ENCODE measurements at places on chromosomes 5 and 9. TPM values are rescaled to one million over a fixed set of nuclear protein-coding genes. Genes with fewer than 3 reads are reported as not detected.
A peak's percentile ranks its signal among the peaks of the same experiment; 100 is the strongest.

Gene LCN9
- total RNA-seq, result not detected

Gene INVS
- 18.4 TPM for total RNA-seq

DNA sequence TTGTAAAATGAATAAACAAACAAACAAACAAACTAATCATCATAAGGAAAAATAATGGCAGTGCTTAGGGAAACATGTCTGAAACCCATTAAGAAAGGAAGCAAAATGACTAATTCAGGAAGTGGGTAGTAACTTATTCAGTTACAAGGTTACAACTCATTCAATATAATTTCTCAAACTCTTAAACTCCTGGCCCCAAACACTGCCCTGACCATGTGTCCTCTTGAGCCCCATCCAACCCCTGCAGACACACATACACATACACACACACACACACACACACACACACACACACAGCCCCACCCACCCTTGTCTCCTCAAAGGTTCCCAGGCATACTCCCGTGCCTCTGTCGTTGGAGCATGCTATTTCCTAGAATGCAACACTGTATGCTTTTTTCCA lies 193.9 kb downstream of the SEC61B start:
- H3K27ac ChIP-seq, result no peak overlapping the region
- H3K36me3 ChIP-seq, result no peaks in the 10 kb centered on the region
- no peak for DNase-seq
- no peaks in the 10 kb centered on the region for H3K27me3 ChIP-seq
- no peak overlapping the region for H3K4me3 ChIP-seq
- H3K4me1 ChIP-seq, result peaks cover 12% of the 10 kb centered on the region

- DNase-seq, result peak; percentile 41
- H3K36me3 ChIP-seq, result peaks cover 96% of the 10 kb centered on the region
- H3K27me3 ChIP-seq, result no peaks in the 10 kb centered on the region
- H3K4me3 ChIP-seq, result no peak overlapping the region
- no peak overlapping the region for H3K27ac ChIP-seq
Observed at GRCh38 chr5:134143944-134144941, 29.8 kb downstream of the TCF7 start.

Gene AGXT2
- not detected for total RNA-seq

Gene OR1J2
- not detected for total RNA-seq

GRCh38 chr9:34500623-34501267 lies 22.0 kb downstream of the ENHO start:
- no peaks in the 10 kb centered on the region for H3K36me3 ChIP-seq
- H3K27me3 ChIP-seq, result no peaks in the 10 kb centered on the region
- H3K4me1 ChIP-seq, result no peaks in the 10 kb centered on the region
- DNase-seq, result peak; percentile 16

DNA sequence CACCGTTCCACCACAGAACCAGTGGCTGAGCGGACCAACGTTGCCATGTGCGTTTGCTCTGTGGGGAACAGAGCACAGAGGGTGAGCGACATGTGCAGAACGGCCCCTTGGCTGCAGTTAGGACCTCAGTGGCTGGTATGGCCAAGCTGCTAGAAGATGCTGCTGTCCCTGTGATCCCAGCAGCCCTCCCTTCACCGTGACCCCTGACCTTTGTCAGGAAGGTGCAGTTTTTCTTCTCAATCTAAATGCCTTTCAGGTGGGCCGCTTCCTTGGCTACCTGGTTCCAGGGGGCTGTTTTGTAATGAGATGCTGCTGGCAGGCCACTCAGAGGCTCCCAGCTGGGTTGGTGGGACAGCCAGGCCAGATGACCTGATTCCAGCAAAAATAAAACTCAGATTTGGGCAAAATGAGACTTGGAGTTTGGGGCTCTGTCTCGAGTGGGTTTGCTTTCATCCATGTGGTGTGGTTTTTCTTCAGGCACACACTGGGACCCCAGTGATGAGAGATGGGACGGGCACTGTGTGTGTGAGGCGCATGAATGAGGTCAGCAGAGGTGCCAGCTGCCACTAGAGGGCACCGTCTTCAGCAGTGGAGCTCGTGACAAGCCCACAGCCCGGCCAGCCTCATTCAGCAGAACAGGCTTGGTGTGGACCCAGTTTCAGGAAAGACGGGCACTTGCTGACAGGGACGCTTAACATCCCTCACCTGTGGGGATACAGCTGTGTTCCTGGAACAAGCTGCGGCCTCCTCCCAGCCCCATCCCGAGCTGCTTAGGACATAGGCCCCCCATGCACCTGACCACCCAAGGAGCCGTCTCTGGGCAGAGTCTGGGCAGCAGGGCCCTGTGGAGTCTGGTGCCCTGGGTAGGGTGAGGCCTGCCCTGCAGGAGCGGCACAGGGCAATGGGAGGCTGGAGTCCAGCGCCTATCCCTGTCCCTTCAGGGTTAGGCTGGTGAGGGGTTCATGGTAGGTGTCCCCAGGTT lies 4.1 kb downstream of the MRPS2 start:
- H3K27me3 ChIP-seq, result no peaks in the 10 kb centered on the region
- peaks cover 16% of the 10 kb centered on the region for H3K4me1 ChIP-seq
- no peak overlapping the region for H3K27ac ChIP-seq
- peak; percentile 26 for DNase-seq
- H3K4me3 ChIP-seq, result no peak overlapping the region
- H3K36me3 ChIP-seq, result peaks cover 48% of the 10 kb centered on the region

Gene GLRA1
- not detected for total RNA-seq

- H3K4me1 ChIP-seq, result peaks cover 6% of the 10 kb centered on the region
- H3K27ac ChIP-seq, result no peak overlapping the region
- no peaks in the 10 kb centered on the region for H3K36me3 ChIP-seq
- no peak overlapping the region for H3K4me3 ChIP-seq
Observed at GRCh38 chr9:90956026-90956810, 154.6 kb downstream of the SYK start.

Gene PROB1
- total RNA-seq, result 0.58 TPM

Gene ESM1
- total RNA-seq, result 1.8 TPM

DNA sequence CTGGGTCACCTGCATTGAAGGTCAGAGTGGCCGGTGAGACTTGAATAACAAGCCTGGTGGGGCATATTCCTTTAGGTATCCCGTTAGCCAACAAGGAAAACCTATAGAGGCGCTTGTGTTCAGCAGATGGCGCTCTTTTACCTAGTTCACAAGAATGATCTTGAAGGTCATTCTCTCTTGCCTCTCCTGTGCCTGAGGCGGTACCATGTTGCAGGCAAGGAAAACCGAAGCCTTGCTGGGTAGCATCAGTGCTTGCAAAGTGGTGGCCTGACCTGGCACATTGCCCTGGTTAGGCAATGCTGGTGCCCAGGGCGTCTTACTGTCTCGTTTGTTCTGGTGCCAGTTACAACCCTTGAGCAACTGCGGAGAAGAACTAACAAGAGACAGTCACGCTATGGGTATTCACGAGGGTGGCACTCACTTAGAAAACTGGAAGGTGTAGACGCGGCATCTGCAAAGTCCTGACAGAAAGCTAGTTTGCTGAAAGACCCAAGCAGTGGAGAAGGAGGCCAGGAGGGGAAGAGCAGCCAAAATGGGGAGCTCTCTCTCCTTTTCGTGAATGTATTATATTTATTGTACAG lies 56.7 kb downstream of the AOPEP start:
- DNase-seq, result peak; percentile 77
- peak overlapping the region; percentile 93 for H3K27ac ChIP-seq
- H3K4me3 ChIP-seq, result no peak overlapping the region
- peaks cover 30% of the 10 kb centered on the region for H3K4me1 ChIP-seq
- no peaks in the 10 kb centered on the region for H3K36me3 ChIP-seq

Gene TTC1
- total RNA-seq, result 97.9 TPM

DNA sequence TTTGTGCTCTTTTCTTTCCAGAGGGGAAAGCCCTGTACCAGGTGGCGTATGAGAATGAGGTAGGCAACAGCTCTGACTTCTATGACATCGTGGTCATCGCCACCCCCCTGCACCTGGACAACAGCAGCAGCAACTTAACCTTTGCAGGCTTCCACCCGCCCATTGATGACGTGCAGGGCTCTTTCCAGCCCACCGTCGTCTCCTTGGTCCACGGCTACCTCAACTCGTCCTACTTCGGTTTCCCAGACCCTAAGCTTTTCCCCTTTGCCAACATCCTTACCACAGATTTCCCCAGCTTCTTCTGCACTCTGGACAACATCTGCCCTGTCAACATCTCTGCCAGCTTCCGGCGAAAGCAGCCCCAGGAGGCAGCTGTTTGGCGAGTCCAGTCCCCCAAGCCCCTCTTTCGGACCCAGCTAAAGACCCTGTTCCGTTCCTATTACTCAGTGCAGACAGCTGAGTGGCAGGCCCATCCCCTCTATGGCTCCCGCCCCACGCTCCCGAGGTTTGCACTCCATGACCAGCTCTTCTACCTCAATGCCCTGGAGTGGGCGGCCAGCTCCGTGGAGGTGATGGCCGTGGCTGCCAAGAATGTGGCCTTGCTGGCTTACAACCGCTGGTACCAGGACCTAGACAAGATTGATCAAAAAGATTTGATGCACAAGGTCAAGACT lies 10.3 kb downstream of the PCYOX1L start:
- DNase-seq, result no peak
- H3K4me1 ChIP-seq, result peaks cover 25% of the 10 kb centered on the region
- H3K36me3 ChIP-seq, result no peaks in the 10 kb centered on the region
- H3K4me3 ChIP-seq, result no peak overlapping the region
- H3K27ac ChIP-seq, result no peak overlapping the region

Gene CCIN
- 0.61 TPM for total RNA-seq

Gene DOCK8
- total RNA-seq, result not detected

GRCh38 chr5:14172149-14172795 lies 29.1 kb downstream of the TRIO start:
- peaks cover 74% of the 10 kb centered on the region for H3K4me1 ChIP-seq
- no peaks in the 10 kb centered on the region for H3K27me3 ChIP-seq
- H3K27ac ChIP-seq, result peak overlapping the region; percentile 60
- H3K36me3 ChIP-seq, result peaks cover 4% of the 10 kb centered on the region
- no peak for DNase-seq
- H3K4me3 ChIP-seq, result no peak overlapping the region

Gene UHRF2
- 20.9 TPM for total RNA-seq

Gene MYOZ3
- not detected for total RNA-seq

- H3K4me1 ChIP-seq, result no peaks in the 10 kb centered on the region
- H3K27me3 ChIP-seq, result no peaks in the 10 kb centered on the region
- no peak overlapping the region for H3K27ac ChIP-seq
- H3K4me3 ChIP-seq, result no peak overlapping the region
- no peak for DNase-seq
Observed at GRCh38 chr9:89853931-89854330, 249.1 kb downstream of the GADD45G start.

- H3K27me3 ChIP-seq, result no peaks in the 10 kb centered on the region
- no peak for DNase-seq
- H3K27ac ChIP-seq, result no peak overlapping the region
- peaks cover 25% of the 10 kb centered on the region for H3K36me3 ChIP-seq
- H3K4me3 ChIP-seq, result no peak overlapping the region
Observed at GRCh38 chr9:126830827-126831226, 26.0 kb downstream of the ZBTB43 start.

DNA sequence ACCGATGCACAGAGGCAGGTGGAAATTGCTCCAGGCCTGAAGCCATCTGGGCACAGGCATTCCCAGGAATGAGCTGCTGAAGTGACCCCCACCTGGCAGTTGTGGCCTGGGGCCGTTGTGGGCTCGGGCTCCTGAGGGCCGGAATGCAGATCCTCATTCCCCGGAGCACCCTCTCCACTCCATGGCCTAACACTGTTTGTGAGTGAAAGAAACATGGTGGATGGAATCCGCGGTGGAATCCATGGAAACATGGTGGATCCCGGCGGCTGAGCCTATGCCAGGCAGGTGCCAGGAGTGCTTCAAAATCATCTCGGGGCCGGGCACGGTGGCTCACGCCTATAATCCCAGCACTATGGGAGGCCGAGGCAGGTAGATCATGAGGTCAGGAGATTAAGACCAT lies 3.6 kb upstream of the SARDH start:
- DNase-seq, result no peak
- H3K27me3 ChIP-seq, result peaks cover 7% of the 10 kb centered on the region

DNA sequence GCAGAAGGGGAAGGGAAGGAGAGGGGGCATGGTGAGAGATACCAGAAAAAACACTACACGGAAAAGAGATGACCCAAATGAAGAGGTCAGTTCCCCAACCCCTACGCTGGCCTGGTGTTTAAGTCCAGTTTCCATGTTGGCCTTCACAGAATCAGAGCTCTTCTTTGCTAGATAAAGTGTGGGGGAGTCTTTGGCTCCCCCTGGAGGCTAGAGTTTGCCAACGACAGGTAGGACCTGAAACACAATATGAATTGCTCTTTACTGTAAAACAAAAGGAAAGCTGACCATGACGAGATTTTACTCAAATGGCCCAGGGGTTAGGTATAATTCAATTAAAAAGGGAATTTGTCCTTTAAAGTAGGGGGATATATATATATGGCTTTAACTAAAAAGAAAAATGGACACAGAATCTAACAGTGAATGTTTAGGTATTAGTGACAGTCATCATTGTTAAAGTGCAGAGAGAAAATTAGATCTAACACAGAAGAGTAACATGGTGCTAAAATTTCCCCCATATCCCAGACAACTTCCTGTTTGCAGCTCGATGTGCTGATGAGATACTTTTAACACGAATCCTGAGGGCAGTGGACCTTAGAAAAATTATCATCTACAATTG lies 92.0 kb downstream of the SV2C start:
- H3K27ac ChIP-seq, result no peak overlapping the region
- H3K36me3 ChIP-seq, result no peaks in the 10 kb centered on the region
- no peaks in the 10 kb centered on the region for H3K4me1 ChIP-seq
- no peak overlapping the region for H3K4me3 ChIP-seq

DNA sequence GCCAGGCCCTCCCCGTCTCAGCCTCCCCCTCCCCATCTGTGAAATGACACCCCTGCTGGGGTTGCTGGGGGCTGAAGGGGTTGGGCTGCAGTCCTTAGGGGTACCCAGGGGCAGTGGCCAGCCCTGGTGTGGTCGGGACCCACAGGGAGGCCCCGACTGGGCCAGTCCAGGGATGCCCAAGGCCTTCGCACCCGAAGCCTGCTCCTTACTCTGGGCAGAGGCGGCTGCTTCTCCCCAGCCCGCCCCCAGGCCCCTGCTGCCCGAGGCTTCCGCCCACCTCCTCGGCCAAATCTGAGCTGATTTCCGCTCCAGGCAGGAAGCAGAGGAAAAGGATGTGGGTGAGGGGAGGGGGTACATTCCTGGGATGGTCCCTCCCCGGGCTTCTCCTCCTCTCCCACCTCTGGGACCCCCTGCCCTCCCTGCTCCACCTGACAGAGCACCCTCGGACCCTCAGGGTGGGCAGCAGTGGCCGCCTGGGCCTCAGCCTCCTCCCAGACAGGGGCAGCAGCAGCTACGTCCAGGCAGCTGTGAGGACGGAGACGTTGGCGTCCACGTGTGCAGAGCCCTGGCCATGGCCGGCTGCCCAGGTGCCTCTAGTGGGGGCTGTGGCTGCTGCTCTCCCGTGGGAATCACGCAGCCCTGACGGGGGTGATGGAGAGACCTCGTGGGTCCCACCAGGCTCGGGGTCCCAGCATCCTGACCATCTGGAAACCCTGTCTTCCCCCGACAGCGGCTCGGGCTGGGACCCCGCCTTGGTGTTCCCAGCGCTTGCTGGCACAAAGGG lies 4.2 kb upstream of the NRARP start:
- H3K4me1 ChIP-seq, result peaks cover 11% of the 10 kb centered on the region
- H3K27ac ChIP-seq, result no peak overlapping the region
- H3K27me3 ChIP-seq, result peaks cover 9% of the 10 kb centered on the region

GRCh38 chr9:80294318-80294717 lies 722.6 kb downstream of the TLE4 start:
- DNase-seq, result no peak
- no peaks in the 10 kb centered on the region for H3K4me1 ChIP-seq
- no peak overlapping the region for H3K27ac ChIP-seq
- H3K36me3 ChIP-seq, result no peaks in the 10 kb centered on the region
- no peak overlapping the region for H3K4me3 ChIP-seq

Data from SJSA1 (cell line).